RCC 7860 (cell line): ENCODE measurements at places on chromosomes 12 and 14.

DNA sequence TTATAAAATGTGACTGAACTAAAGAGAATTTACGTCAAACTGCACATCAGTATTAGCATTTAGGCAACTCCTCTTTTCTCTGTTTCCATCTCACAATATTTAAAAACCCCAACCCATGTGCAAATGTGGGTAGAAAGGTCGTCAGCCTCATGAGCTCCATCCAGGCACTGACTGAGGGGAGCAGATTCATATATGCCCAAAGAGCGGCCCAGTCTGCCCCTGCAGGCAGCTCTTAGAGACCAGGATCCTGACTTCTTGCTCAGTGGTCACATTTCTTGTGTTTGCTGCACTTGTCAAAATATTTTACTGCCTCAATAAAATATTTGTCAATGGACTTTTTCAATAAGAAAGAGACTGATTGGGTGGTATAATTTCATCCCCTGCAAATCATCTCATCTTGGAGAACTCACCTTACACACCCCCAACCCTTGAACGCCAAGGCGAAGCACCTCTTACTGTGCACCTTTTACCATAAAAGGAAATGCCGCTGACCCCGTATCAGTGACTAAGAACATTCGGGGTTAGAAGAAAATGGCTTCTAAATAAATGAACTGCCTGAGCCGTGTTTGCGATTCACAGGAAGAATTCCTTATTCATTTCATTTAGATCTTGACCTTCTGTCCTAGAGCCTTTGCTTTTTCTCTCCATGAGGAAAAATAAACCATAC is 418.8 kb downstream of the BCL11B start:
- no peak for DNase-seq

DNA sequence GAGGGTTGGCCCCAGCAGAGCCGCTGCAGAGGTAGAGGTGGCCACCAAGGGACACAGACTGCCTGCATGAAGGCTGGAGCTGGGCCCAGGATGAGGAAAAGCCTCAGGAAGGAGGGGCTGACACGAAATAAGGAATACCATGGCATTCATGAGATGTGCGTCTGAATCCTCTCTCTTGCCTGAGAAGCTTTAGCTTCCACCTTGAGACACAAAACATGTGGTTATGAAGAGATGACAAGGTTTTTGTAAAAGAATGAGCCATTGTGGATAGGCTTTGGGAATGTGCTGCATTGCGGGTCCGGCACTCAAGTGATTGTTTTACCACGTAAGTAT is 82.7 kb downstream of the DAD1 start:
- DNase-seq: no peak

DNA sequence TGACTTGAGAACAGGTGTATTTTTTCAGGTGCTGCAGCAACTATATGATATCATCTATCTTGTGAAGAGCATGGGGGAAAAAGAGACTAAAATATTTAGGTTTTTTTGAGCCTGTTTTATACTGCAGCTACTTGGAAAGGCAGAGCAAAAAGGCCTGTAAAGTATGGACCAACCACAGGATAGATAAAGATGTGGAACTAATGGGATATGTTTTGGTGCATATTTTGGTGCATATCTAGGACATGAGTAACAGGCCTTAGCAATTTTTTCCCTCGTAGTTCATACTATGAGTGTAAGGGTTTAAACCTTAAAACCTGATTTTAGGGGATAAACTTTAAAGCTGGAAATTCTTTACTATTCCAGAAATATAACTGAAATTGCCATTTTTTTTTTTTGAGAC is 6.0 kb upstream of the GTSF1 start:
- no peak for DNase-seq

DNA sequence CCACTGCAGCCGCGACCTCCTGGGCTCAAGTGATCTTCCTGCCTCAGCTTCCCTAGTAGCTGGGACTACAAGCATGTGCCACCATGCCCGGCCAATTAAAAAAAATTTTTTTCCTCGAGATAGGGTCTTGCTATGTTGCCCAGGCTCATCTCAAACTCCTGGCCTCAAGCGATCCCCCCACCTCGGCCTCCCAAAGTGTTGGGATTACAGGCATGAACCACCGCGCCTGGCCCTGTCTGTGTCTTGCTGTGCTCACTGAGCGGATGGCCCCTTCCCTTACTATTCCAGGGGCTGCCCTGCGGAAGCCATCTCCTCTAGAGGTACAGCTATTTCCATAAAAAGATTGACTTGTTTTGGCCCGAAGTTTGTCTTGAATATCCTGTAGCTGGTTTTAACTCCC is 20.1 kb downstream of the SNRNP35 start:
- DNase-seq: no peak

DNA sequence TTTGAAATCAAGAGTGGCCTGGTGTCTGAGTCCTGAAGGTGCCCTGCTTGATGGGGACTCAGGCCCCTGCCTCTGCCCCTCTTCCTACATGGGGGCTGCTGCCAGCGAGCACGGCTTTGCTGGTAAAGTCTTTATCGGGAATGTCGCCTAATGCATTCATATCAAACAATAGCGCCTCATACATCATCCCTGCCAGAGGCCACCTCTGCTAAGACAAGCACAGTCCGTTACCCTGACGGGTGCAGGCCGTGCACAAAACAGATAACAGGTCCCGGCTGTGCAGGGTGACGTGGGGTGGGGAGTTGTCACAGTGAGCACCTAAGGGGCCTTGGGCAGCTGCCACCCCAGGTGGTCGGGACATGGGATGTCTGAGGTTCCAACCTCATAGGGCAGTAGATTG is 68.4 kb upstream of the FAM222A start:
- no peak for DNase-seq

GRCh38 chr12:24854908-24855307 is 94.0 kb downstream of the BCAT1 start:
- no peak for DNase-seq

- no peak for DNase-seq
These were observed 82.7 kb upstream of the BMP4 start for GRCh38 chr14:54039311-54039710.

GRCh38 chr12:24555730-24556129 is 393.2 kb downstream of the BCAT1 start:
- DNase-seq: no peak

GRCh38 chr12:123807670-123808069 is 45.6 kb downstream of the DNAH10 start:
- DNase-seq: no peak

- no peak for DNase-seq
These were observed 59.8 kb upstream of the KIF21A start for GRCh38 chr12:39502726-39503125.

GRCh38 chr12:104526320-104526719 is 69.6 kb downstream of the CHST11 start:
- no peak for DNase-seq

DNA sequence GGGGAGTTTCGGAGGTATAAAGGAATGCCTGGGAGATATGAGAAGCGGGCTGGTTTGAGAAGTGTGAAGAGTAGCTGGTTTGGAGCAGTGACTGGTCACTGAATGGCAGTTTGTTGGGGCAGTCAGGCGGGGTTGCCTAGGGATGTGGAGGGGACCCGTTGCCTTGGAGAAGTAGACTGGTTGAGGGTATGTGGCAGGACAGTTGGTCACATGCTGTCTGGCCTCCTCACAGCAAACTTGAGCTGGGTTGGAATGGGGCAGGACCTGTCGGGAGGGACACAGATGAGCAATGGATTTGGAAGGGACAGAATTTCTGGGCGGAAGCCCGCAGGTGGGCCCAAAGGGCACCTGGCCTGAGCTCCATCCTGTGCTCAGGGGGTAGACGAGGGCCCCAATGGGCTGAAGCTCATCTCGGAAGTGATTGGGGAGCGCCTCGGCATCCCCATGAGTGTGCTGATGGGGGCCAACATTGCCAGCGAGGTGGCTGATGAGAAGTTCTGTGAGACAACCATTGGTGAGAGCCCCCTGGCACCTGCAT is 2.2 kb downstream of the GPD1 start:
- DNase-seq: no peak

GRCh38 chr12:117140397-117141096 is 41.3 kb upstream of the TESC start:
- no peak for DNase-seq

- DNase-seq: peak; percentile 74
These were observed 69.2 kb downstream of the RASSF3 start for GRCh38 chr12:64679487-64680001.

- peak; percentile 4 for DNase-seq
These were observed 142.8 kb downstream of the LRFN5 start for GRCh38 chr14:41749429-41749828.
